ENCODE measurements at places on chromosomes 3 and 15. TPM values are rescaled to one million over a fixed set of nuclear protein-coding genes. Genes with fewer than 3 reads are reported as not detected.

GRCh38 chr15:37133602-37134001 is 33.3 kb upstream of the MEIS2 start:
- peak; percentile 9 for DNase-seq

DNA sequence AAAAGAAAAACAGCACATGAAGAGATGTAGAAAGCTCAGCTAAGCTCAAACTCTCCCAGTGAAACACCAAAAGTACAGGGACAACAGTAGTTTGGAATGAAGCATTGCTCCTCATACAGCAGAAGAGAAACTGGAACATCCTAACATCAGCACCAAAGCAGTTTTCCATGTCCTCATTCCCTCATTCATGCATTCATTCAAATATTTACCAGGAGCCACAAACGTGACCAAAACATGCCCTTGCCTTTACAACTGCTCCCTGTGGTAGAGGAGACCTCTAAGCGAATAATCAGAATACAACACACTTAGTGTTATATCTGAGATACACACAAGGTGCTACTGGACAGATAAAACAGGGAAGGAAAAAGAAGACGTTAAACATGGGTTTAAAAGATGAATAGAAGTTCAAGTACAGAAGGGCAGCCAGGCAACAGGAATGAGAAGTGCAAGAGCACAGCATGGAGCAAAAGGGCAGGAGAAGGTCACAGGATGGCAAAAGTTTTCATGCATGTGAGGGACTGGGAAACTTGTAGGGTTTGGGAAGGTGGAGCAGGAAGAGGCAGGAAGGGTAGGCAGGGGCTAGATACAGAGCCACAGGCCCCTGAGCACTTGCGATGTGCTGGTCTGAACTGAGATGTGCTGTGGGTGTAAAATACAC is 58.5 kb upstream of the LMCD1 start:
- DNase-seq, result no peak

GRCh38 chr15:60580650-60581376 is 101.9 kb upstream of the ICE2 start:
- no peak for DNase-seq

Gene SIDT1
- total RNA-seq, result not detected

- peak; percentile 31 for DNase-seq
Measured at GRCh38 chr3:152241142-152242017, 27.3 kb upstream of the MBNL1 start.

Gene STRIT1
- not detected for total RNA-seq

DNA sequence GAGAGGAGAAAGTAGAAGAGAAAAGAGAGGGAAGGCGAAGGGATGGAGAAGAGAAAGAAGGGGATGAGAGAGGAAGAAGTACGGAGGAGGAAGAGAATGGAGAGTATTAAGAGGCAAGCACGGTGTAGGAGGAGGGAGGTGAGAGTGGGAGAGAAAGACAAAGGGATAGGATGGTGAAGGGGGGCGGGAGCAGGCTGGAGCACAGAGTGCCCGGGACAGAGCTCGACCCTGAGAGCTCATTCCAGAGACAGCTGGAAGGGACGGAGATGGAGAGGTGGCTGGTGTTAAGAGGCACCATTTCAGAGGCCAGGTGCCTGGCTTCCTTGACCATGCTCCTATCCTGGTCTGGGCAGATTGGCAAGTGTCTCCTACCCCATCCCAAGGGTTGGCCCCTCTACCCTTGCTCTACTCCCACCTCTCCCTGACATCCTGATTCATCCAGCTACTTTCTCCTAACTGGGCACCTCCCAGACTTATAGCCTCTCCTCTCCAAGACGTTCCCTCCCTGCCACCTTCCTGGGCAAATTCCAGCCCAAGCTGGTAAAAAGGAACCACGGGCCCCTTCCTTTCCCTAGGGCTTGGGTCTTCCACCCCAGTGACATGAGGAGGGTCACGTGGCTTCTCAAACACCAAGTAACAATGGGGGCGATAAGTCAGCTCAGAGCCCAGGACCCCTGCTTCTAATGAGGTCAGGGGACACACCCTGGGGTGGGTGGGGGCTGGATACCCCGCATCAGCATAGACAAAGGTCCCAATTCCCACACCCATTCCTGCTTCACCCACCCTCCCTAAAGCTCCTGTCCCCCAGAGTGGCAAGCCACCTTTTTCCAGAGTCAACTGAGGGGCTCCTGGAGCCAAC is 1.1 kb downstream of the CLCN2 start:
- no peak for DNase-seq

Gene UBE3A
- 98.9 TPM for total RNA-seq

DNA sequence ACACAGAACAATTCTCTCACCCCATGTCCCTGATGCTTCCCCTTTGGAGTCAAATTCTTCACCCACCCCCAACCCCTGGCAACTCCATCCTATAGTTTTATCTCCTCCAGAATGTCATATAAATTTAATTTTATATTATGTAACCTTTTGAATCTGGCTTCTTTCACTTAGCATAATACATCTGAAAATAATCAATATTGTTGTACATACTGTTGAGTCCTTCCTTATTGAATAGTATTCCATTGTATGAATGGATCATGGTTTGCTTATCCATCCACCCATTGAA is 98.9 kb upstream of the TSC22D2 start:
- DNase-seq, result no peak

DNA sequence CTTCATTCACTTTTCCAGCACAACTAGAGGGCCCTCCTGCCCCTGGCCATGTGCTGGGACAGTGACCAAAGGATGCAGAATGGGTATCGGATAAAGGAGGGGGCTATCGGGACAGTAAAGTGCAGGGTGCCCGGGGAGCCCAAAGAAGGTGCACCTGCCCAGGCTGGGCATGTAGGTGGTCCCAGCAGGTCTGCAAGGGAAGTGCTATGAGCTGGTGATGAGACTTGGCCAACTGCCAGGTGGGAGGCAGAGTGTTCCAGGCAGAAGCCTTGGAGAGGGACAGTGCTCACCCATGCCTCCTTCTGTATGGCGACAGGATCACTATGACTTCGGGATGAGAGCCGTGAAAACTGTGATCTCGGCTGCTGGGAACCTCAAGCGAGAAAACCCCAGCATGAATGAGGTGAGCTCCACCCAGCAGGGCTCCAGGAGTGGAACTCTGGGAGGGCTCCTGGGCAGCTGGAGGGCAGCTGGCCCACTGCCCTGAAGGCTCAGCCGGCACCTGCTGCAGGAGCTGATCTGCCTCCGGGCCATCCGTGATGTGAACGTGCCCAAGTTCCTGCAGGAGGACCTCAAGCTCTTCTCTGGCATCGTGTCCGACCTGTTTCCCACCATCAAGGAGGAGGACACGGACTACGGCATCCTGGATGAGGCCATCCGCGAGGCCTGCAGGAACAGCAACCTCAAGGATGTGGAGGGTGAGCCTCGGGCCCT is 48.4 kb downstream of the DNAH1 start:
- DNase-seq, result no peak

GRCh38 chr15:66294157-66294931 is 976 bp downstream of the DIS3L start:
- peak; percentile 52 for DNase-seq

DNA sequence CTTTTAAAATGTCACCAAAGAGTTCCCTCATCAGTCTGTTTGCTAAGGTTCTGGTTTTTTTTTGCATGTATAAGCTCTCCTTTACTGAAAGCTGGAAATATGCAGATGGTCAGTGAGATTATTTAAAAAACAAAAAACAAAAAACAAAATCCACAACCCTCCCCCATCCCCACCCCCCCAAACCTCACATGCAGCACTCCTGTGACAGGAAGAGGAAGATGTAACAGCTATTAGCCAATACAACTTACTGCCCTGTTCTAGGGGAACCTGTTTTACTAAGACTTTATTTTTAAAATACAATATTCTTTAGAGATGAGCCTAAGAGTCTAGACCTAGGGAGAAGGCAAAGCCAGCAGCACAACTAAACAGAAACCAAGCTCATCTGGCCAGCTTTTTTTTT is 39.5 kb downstream of the ANP32A start:
- no peak for DNase-seq

- DNase-seq, result peak; percentile 79
Measured at GRCh38 chr3:157618075-157618760, 115.0 kb upstream of the VEPH1 start.

GRCh38 chr3:171862993-171863521 is 19.9 kb downstream of the TMEM212 start:
- DNase-seq, result no peak

- DNase-seq, result peak; percentile 64
Measured at GRCh38 chr3:50658416-50658815, 16.3 kb upstream of the DOCK3 start.
